ENCODE measurements at places on chromosomes 13 and 19. TPM values are rescaled to one million over a fixed set of nuclear protein-coding genes. Genes with fewer than 3 reads are reported as not detected.

ANKLE1 gene
- total RNA-seq = 2.3 TPM

DNA sequence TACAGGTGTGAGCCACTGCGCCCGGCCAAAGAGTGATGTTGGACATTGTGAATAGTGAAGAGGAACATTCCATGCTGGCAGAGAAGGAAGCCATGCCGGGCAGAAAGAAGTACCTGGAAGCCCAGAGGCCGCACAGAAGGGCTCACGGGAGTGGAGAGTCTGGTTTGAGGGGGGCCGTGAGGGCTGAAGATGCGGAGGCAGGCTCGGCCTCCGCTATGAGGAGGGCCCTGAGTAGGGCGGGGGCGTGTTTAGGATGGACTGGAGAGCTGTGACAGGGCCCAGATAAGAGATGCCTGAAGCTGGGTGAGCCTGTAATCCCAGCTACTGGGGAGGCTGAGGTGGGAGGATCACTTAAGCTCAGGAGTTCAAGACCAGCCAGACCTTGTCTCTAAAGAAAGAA lies 1.6 kb downstream of the JOSD2 start:
- no peak overlapping the region for H3K4me3 ChIP-seq
- no peak for DNase-seq
- H3K4me1 ChIP-seq = no peaks in the 10 kb centered on the region

DNA sequence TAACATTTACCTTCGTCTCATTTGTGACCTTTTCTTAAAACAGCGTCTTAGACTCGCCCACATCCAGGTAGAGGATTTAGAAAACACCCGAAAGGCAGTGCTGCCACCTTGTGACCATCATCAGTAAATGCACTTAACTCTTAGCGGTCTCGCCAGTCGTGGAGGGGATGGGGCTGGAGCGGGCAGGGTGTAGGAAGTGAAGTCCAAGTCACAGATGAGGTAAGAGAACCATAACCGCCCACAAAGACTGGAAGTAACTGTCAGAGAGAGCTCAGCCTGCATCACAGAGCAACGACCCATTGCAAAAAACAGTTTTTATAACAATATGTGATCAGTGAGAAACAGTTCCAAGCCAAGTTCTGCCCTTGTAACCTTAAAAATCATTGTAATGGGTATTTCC lies 10.7 kb upstream of the CEACAM3 start:
- H3K36me3 ChIP-seq = no peaks in the 10 kb centered on the region
- H3K4me3 ChIP-seq = no peak overlapping the region
- no peak overlapping the region for H3K27ac ChIP-seq
- H3K4me1 ChIP-seq = no peaks in the 10 kb centered on the region
- H3K27me3 ChIP-seq = peaks cover 3% of the 10 kb centered on the region

CEACAM3 gene
- total RNA-seq = not detected

DNA sequence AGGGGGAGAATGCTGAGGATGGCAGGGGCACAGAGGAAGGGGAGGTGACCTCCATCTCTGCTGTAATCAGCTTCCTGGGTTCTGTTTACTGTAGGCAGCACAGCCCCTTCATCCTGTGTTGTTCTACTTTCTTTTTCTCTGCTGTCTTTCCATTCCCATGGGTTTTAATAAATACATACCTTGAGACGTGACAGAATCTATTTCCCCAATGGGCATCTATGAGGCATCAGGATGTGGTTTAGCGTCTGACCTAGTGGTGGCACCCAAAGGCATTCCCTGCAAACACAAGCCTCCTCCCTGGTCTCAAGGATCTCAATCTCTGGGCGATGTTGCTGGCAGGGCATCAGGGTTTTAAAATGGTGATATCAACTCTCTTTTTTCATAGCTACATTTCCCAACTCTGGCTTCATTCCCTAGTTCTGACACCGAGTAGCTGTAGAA lies 60.8 kb downstream of the ALOX5AP start:
- H3K27ac ChIP-seq = no peak overlapping the region
- H3K36me3 ChIP-seq = no peaks in the 10 kb centered on the region
- H3K27me3 ChIP-seq = peaks cover 1% of the 10 kb centered on the region

TUBA3C gene
- total RNA-seq = not detected

MCF2L gene
- 16.5 TPM for total RNA-seq

NOTCH3 gene
- total RNA-seq = 96.8 TPM

ZNF737 gene
- 14.2 TPM for total RNA-seq

DNA sequence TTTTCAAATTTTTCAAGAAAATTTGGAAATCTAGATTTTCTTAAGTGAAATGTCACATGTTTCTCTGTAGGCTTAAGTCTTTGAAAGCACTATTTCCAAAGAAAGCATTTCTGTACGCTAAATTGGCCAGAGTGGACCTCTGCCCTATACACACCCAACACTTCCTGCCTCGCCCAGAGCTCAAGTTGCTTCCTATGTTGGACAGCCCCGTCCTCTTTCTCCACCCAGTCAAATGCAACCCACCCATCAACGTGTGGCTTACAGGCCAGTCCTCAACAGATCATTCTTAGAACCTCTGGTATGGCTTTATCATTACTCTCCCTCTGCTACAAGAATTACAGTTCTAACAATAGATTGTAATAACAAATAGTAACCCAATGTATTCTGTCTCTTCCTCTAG lies 24.2 kb downstream of the KLF12 start:
- DNase-seq = no peak
- H3K27ac ChIP-seq = no peak overlapping the region
- H3K27me3 ChIP-seq = peaks cover 2% of the 10 kb centered on the region
- no peaks in the 10 kb centered on the region for H3K36me3 ChIP-seq
